ENCODE measurements at places on chromosomes 3 and 15.
A peak's percentile ranks its signal among the peaks of the same experiment; 100 is the strongest.

DNA sequence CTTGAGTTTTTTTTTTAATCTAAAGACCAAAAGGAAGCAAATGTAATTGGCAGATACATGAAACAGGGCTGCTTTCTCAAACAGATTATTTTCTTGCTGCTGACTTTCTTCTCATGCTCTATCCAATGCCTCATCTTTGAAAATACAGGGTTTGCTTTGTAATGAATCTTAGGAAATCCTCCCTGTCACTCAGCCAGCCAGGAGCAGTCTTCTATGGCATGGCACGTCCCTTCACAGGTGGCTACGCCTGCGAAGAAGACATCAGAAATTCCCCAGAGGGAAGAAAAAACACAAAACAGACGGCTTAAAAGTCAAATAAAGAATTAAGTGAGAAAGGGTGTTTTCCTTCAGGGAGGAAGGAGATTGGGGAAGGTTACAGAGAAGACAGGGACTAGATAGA lies 242.5 kb downstream of the IGSF11 start:
- DNase-seq = no peak
- H3K4me3 ChIP-seq = no peak overlapping the region
- no peaks in the 10 kb centered on the region for H3K4me1 ChIP-seq
- H3K27ac ChIP-seq = no peak overlapping the region
- peaks cover 5% of the 10 kb centered on the region for H3K27me3 ChIP-seq
- no peaks in the 10 kb centered on the region for H3K36me3 ChIP-seq

GRCh38 chr15:31502541-31503229 lies 176.1 kb downstream of the KLF13 start:
- peak; percentile 32 for DNase-seq
- H3K4me3 ChIP-seq = no peak overlapping the region
- H3K4me1 ChIP-seq = peaks cover 13% of the 10 kb centered on the region
- H3K27ac ChIP-seq = no peak overlapping the region
- H3K27me3 ChIP-seq = peaks cover 10% of the 10 kb centered on the region

DNA sequence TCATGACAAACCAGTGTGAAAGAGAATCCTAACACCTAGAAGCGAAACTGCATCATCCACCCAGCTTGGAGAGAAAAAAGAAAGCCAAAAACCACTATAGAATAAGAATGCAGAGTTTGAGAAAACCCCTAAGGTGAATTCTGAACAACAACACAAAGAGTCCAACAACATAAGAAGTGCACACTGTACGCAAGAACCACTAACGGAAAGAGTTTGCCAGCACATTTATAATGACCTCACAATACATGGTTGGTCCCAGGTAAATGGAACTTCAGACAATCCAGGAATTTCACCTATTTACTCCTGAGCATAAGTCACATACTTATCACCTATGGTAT lies 128.3 kb upstream of the BHLHE40 start:
- H3K4me1 ChIP-seq = peaks cover 92% of the 10 kb centered on the region
- peak overlapping the region; percentile 86 for H3K27ac ChIP-seq
- peak overlapping the region; percentile 34 for H3K4me3 ChIP-seq
- H3K36me3 ChIP-seq = peaks cover 42% of the 10 kb centered on the region
- H3K27me3 ChIP-seq = no peaks in the 10 kb centered on the region

DNA sequence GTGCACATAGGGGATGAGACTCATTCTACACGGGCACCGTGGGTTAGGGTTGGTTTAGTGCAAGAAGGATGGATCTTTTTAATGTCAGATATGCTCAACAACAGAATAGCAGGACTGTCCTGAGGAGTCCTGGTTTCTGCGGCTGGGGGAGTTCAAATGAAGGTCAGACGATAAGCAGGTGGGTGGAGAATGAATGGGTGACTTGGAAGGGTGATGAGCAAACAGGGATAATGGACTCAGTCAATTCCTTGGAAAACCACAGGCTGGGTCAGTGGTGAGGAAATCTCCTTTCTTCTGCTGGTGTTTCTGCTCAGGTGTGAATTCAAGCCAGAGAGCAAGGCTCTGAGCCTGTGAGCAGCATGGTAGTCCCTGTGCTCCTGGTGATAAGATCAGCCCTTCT lies 59.9 kb downstream of the MESD start:
- H3K4me1 ChIP-seq = peaks cover 4% of the 10 kb centered on the region
- H3K27ac ChIP-seq = no peak overlapping the region
- no peaks in the 10 kb centered on the region for H3K36me3 ChIP-seq
- no peak overlapping the region for H3K4me3 ChIP-seq

GRCh38 chr3:79052054-79052681 lies 715.6 kb downstream of the ROBO1 start:
- no peak overlapping the region for H3K27ac ChIP-seq
- no peaks in the 10 kb centered on the region for H3K27me3 ChIP-seq
- DNase-seq = no peak
- no peaks in the 10 kb centered on the region for H3K36me3 ChIP-seq
- no peak overlapping the region for H3K4me3 ChIP-seq
- H3K4me1 ChIP-seq = no peaks in the 10 kb centered on the region

DNA sequence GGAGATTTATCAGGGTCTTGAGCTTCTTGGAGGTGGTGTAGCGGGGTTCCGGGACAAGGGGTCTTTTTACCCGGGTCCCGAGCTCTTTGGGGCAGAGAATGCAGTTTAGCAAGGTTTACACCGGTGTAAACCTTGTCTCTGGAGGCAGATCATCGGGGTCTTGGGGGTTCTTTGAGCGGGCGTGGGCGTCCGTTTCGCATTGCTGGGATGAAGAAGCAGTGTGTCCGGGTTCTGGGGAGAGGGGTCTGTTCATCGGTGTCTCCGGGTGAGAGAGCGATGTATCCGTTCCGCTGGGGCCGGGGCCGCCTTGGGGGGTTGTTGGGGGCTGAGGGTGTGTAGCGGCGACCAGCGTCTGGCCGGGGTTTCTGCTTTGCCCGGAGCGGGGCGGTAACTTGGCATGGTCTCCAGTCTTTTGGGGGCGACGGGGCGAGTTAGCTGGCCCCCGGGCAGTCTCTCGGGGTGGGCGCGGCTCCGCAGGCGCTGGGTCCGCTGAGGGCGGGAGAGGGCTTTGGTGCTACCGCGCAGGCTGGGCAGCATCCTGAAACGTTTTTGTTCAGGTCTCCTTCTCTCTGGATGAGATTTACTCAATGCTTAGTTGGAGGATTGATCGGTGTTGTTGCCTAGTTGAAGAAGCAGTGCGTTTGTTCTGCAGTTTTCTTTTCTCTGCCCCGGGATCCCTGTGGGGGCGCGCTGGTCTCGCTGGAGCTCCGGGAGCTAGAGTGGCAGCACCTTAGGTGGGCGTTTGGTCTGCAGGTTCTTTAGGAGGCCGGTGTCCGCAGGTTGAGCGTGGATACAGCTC lies 843 bp downstream of the GLCE start:
- DNase-seq = peak; percentile 42
- H3K4me3 ChIP-seq = peak overlapping the region; percentile 77
- H3K27me3 ChIP-seq = peaks cover 22% of the 10 kb centered on the region
- H3K4me1 ChIP-seq = peaks cover 13% of the 10 kb centered on the region
- no peaks in the 10 kb centered on the region for H3K36me3 ChIP-seq

Data from activated CD8-positive, alpha-beta memory T cell treated with anti-CD3 and anti-CD28 coated beads, Interleukin-2, amount 10 ng/mL, durations not matched to agents 7 days and 5 days (primary cell).